ENCODE measurements at places on chromosomes 3 and 15. TPM values are rescaled to one million over a fixed set of nuclear protein-coding genes. Genes with fewer than 3 reads are reported as not detected.

DNA sequence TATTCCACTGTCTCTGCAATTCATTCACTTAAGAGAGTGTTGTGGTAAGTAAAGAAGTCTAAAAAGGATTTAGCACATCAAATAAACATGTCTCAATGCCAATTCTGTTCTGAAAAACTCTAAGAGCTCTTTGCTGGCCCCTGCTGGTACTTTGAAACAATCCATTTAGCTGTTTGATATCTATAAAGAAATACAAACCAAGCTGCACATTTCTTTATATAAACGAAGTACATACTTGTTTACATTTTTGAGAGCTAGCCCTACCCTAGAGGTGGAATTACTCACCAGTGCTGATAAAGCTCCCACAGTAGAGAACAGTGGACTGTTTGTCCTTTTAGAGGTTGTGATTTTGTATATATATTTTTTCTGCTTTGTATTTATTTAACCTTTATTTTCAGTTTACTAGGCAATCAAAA, 75.5 kb downstream of the NEDD4 start:
- H3K4me1 ChIP-seq = peaks cover 44% of the 10 kb centered on the region
- no peaks in the 10 kb centered on the region for H3K27me3 ChIP-seq
- H3K4me3 ChIP-seq = peak overlapping the region; percentile 87
- peaks cover 11% of the 10 kb centered on the region for H3K36me3 ChIP-seq
- peak overlapping the region; percentile 61 for H3K27ac ChIP-seq

DNA sequence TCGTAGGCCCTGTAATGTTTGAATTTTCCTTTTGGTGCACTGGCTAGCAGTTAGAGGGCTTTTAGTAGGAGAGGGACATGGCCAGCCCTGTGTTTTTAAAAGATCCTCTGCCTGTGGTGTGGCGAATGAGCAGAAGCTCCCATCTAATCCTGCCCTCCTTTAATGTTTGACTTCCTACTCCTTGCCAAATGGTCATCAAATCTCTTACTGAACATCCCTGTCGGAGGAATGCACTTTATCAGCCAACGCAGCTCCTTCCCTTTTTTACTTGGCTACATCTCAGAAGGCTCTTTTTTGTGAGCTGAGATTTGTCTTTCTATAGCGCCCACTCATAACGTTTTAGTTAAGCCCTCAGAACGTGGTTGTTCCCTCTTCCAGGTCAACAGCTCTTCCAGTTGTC, 44.8 kb downstream of the MAP2K5 start:
- H3K27me3 ChIP-seq = no peaks in the 10 kb centered on the region
- H3K4me1 ChIP-seq = no peaks in the 10 kb centered on the region
- DNase-seq = no peak
- no peak overlapping the region for H3K27ac ChIP-seq

DNA sequence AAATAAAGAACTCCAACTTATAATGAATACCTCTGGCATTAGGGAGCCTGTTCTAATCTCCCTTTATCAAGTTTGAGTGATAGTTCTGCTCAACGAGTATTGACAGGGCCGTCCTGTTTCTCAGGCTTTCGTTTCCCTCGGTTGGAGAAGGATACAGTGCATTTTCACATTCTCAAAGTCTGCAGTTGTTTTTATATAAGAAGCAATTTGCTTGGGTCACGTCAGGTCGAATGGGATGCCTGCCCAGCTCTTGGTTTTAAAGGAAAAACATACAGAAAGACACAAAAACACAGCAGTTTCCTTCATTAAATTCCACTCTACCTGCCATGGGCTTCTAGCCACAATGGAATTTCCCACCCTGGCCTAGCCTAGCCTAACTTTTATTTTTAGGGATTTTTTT, 366.3 kb downstream of the TIGIT start:
- peak overlapping the region; percentile 66 for H3K4me3 ChIP-seq
- no peaks in the 10 kb centered on the region for H3K27me3 ChIP-seq
- no peaks in the 10 kb centered on the region for H3K36me3 ChIP-seq
- DNase-seq = peak; percentile 22
- H3K27ac ChIP-seq = peak overlapping the region; percentile 51
- peaks cover 26% of the 10 kb centered on the region for H3K4me1 ChIP-seq

- peaks cover 86% of the 10 kb centered on the region for H3K4me1 ChIP-seq
- peak overlapping the region; percentile 41 for H3K4me3 ChIP-seq
- peak overlapping the region; percentile 82 for H3K27ac ChIP-seq
- peaks cover 3% of the 10 kb centered on the region for H3K27me3 ChIP-seq
Observed at GRCh38 chr3:150443331-150443741, 35.2 kb downstream of the TSC22D2 start.

DNA sequence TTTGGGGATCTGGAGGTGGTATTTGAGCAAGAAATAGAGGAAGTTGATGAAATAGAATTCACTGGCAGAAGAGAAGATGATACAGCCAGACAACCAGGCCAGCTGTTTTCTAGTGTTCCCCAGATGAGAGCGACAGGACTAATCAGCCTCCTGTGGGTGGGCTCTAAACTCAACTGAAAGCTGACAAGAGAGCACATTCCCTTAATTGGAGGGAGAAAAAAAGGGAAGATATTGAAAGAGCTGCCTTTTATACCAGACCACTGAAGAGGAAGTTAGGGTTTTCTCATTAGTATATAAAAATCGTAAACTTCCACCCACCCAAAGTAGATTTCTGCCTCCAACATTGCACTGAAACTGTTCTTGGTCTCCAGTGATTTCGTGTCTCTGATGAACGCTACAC, 6.5 kb upstream of the TM4SF19 start:
- no peak overlapping the region for H3K4me3 ChIP-seq
- peaks cover 28% of the 10 kb centered on the region for H3K36me3 ChIP-seq
- DNase-seq = no peak
- H3K4me1 ChIP-seq = peaks cover 25% of the 10 kb centered on the region
- H3K27ac ChIP-seq = no peak overlapping the region
- H3K27me3 ChIP-seq = no peaks in the 10 kb centered on the region

DNA sequence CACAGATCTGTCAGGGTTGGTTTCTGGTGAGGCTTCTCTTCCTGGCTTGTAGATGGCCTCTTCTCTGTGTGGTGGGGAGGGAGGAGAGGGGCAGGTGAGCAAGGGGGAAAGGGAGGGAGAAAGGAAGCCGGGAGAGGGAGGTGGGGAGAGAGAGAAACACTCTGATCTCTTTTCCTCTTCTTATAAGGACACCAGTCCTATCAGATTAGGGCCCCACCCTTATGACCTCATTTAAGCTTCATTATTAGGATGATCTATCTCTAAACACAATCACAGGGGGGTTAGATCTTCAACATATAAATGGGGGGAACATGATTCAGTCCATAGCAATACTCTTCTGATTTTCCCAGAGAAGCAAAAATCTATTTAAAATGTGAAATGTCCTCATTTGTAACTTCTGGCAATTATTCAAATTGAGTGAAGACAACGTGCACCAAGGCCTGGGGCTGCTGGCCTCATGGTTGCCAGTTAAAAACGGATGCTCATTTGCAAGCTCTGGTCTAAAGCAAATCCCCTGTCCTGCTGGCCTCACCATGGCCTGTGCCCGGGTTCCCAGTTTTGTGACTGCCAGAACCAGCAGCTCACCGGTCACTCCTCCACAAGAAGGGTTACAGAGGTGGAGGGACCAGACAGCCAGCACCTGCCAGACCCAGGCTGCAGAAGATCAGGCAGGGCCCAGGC, 8.3 kb downstream of the POMGNT2 start:
- H3K27ac ChIP-seq = no peak overlapping the region
- H3K4me3 ChIP-seq = no peak overlapping the region
- no peaks in the 10 kb centered on the region for H3K36me3 ChIP-seq
- no peaks in the 10 kb centered on the region for H3K4me1 ChIP-seq
- peaks cover 3% of the 10 kb centered on the region for H3K27me3 ChIP-seq
- DNase-seq = no peak

DNA sequence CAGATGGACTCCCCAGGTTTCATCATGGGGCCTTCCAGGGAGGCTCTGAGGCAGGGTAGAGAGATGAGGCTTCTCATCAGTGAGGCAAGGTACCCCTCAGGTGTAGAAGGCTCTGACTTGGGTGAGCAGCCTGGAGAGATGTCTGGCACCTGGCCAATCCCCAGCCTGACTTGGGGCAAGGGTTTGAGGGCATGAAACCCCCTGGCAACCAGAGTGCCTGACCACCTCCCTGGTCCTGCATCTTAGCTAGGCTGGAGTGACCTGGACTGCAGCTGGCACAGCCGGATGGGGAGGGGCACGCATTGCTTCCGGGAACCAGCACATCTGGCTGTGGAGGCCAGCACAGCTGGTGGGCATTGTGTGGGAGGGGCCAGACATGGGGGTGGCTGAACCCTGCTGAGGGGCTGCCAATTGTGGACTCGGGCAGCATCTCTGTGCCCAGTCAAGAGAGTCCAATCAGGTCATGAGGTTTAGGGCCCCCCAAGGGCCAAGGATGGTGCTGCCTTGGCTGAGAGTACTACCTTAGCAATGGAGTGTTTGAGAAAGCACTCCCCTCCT, 1.9 kb downstream of the ZBTB47 start:
- H3K27me3 ChIP-seq = peaks cover 2% of the 10 kb centered on the region
- peak overlapping the region; percentile 82 for H3K4me3 ChIP-seq
- H3K36me3 ChIP-seq = peaks cover 5% of the 10 kb centered on the region
- no peak for DNase-seq
- peak overlapping the region; percentile 61 for H3K27ac ChIP-seq
- peaks cover 56% of the 10 kb centered on the region for H3K4me1 ChIP-seq

- H3K27me3 ChIP-seq = peaks cover 14% of the 10 kb centered on the region
- no peaks in the 10 kb centered on the region for H3K4me1 ChIP-seq
- no peaks in the 10 kb centered on the region for H3K36me3 ChIP-seq
- no peak for DNase-seq
Observed at GRCh38 chr3:59758672-59759071, 708.8 kb upstream of the CFAP20DC start.

DNA sequence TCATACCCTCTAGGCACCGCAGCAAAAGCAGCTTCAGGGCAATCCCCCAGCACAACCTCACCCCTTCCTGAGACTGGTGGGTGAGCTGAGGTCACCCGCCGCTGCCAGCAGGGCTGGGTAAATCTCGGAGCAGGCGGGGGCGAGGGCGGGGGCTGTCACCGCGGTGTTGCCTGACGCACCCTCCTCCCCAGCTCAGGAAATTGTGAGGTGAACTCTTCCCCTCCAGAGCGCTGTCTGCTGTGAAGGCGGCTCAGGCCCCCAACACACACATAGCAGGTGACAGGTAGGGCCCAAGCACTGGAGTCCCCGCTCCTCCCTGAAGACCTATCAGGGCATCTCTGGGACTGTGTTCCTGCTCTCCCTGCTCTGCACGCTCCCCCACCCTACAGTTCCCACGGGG, 30.2 kb upstream of the FURIN start:
- H3K4me1 ChIP-seq = peaks cover 8% of the 10 kb centered on the region
- H3K36me3 ChIP-seq = no peaks in the 10 kb centered on the region
- DNase-seq = no peak
- peaks cover 7% of the 10 kb centered on the region for H3K27me3 ChIP-seq
- no peak overlapping the region for H3K4me3 ChIP-seq
- no peak overlapping the region for H3K27ac ChIP-seq

- H3K4me3 ChIP-seq = peak overlapping the region; percentile 28
- H3K27ac ChIP-seq = no peak overlapping the region
- peaks cover 57% of the 10 kb centered on the region for H3K4me1 ChIP-seq
- no peak for DNase-seq
Observed at GRCh38 chr3:134677987-134678308, 27.1 kb upstream of the KY start.

GRCh38 chr15:64191971-64192830, 29.4 kb upstream of the PPIB start:
- H3K27ac ChIP-seq = no peak overlapping the region
- H3K27me3 ChIP-seq = peaks cover 2% of the 10 kb centered on the region
- DNase-seq = no peak
- H3K4me3 ChIP-seq = no peak overlapping the region
- H3K4me1 ChIP-seq = peaks cover 20% of the 10 kb centered on the region
- H3K36me3 ChIP-seq = peaks cover 6% of the 10 kb centered on the region

GRCh38 chr3:62414786-62415185, 41.4 kb upstream of the FEZF2 start:
- H3K4me1 ChIP-seq = no peaks in the 10 kb centered on the region
- H3K27me3 ChIP-seq = peaks cover 5% of the 10 kb centered on the region
- H3K4me3 ChIP-seq = no peak overlapping the region
- no peak overlapping the region for H3K27ac ChIP-seq
- no peaks in the 10 kb centered on the region for H3K36me3 ChIP-seq

Gene ZNF620
- 0.67 TPM for total RNA-seq

Gene GOLGA8M
- total RNA-seq = 0.10 TPM
